Activated CD4-positive, alpha-beta T cell treated with anti-CD3 and anti-CD28 coated beads for 4 hours (primary cell): ENCODE measurements at places on chromosomes 16 and 17.

DNA sequence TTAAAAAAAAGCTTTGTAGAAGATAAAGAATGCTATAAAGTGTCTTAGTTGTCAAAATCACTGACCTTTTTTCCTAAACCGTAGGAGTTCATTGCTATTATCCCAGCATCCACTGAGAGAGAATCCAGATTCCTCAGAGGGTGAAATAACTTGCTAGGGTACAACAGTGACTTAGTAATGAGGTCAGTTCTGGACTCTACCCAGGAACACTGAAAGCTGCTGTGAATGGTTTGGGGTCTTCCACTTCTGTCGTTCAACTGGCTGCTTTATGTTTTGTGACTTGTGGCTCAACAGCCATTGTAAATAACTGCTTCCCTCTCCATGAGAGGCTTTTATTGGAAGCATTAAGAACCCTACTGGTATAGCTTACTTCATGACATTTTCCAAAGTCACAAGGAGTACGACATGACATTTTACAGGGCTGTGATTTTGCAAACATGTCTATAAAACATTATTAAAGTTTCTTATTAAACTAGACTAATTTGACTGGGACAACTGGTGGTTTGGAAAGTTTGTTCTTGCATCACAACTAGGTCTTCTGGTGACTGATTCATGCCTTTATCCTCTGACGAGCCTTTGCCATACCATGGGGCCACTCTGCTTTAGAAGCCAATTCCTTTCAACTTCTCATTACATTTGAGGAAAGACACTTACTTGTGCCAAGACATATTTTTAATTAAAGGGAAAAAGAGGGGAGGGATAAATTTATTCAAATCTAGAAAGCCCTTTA, 92.2 kb upstream of the CDH11 start:
- no peak for DNase-seq

GRCh38 chr17:16922386-16923096, 49.4 kb downstream of the TNFRSF13B start:
- DNase-seq, result no peak

DNA sequence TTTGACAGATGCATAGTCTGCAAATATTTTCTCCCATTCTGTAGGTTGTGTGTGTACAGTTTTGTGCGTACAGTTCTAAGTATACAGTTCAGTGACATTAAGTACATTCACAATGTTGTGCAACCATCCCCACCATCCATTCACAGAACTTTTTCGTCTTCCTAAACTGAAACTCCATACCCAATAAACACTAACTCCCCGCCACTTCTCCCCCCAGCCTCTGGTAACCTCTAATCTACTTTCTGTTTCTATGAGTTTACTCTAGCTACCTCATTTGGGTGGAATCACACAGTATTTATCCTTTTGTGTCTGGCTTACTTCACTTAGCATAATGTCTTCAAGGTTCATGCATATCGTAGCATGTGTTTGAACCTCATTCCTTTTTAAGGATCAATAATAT, 14.3 kb downstream of the PIK3R5 start:
- DNase-seq, result no peak

GRCh38 chr17:44864831-44865230, 17.1 kb downstream of the HIGD1B start:
- DNase-seq, result no peak

DNA sequence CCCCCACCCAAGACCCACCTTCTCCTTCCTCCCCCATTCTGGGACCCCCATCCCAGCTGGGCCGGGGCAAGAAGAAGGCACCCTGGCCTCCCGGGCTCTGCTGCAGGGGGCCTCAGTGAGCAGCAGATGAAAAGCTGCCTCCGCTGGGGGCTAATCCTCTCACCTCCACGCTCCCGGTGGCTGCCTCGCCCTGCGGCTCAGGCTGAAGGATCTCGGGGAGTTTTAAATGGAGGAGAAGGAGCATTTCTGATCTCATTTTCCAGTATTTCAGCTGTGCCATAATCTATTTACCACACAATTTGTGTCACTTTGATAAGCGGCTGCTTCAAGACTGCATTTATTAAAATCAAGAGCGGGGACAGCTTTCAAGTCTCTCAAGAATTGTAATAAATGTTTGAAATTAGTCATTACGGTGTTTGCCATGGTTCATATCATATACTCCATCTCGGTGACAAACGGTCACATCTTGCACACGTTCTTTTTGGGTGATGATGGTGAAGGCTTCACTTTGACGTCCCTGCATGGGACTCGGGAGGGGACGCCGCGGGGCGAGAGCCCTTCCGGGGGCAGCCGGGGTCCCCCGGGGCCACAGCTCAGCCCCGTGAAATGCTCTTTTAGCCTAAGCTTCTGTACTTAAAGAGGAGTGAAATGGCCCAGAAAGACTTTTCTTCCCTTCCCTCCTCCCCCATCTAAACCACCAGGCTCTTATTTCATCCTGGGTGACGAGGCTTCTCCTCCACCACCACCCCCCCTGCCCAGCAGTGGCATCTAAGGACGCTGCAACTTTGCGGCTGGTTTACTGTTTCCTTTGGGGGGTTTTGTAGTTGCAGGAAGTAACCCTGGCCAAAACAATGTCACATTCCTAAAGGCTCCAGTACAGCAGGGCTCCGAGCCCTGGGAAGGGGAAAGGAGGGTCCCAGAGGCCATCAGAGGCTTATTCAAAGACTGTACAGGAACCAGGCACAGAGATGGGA, 313.1 kb upstream of the TNRC6C start:
- DNase-seq, result peak; percentile 36

GRCh38 chr17:79350533-79350932, 260.3 kb downstream of the RBFOX3 start:
- no peak for DNase-seq

DNA sequence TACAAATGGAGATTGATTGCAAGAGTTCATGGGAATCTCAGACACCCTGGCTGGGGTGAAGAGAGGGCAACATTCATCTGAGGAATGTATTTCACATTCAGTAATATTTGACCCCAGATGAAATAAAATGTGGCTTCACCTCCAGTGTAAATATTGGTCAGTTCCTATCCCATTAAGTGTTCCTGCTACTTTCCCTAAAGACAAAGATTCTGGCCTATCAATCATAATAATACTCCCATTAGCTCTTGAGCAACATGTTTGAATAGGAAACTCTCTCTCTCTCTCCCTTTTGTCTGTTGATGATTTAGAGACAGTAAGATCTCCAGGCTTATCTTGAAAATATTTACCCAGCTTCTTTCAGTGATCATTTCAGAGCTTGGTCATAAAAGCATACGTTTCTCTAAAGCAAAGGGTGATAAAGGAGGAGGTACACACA, 70.1 kb downstream of the KCNJ2 start:
- DNase-seq, result no peak

GRCh38 chr17:32275060-32276042, 9.7 kb downstream of the RHBDL3 start:
- no peak for DNase-seq

DNA sequence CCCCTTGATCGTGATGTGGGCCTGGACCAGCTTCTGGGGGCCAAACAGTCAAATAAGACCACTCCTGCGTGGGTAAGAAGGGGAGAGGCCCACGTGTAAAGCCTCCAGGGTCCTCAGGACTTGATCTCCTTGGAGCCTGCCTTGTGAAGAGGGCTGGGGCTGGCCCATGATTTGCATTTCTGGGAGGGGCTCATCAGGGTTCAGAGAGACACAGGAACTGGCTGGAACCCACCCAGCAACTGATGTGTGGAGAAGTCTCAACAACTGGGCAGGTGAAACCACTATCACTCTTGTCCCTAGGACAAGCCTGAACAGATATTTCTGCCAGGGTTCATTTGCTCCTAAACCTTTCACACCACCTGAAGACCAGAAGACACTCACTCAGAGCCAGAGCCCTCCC, 214.7 kb downstream of the ZNF423 start:
- DNase-seq, result no peak

- no peak for DNase-seq
Observed at GRCh38 chr17:19348081-19348650, 14.4 kb downstream of the B9D1 start.

DNA sequence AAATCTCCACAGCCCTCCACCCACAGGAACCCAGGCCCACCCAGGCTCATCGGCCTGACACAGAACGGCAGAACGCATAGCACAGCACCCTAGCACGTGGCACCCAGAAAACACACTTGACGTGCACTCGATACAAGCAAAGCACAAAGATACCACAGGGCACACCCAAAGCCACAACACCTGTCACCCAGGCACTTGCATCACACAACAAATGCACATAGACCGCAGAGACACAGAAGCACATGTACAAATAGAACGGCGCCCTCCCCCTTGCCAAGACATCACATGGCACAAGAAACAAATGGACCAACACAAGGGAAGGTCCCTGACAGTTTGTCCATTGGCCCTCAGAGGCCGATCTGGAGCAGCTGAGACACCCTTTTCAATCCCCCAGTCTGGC, 147.7 kb upstream of the WSCD1 start:
- no peak for DNase-seq

GRCh38 chr16:56343661-56344517, 81.5 kb downstream of the AMFR start:
- DNase-seq, result no peak

DNA sequence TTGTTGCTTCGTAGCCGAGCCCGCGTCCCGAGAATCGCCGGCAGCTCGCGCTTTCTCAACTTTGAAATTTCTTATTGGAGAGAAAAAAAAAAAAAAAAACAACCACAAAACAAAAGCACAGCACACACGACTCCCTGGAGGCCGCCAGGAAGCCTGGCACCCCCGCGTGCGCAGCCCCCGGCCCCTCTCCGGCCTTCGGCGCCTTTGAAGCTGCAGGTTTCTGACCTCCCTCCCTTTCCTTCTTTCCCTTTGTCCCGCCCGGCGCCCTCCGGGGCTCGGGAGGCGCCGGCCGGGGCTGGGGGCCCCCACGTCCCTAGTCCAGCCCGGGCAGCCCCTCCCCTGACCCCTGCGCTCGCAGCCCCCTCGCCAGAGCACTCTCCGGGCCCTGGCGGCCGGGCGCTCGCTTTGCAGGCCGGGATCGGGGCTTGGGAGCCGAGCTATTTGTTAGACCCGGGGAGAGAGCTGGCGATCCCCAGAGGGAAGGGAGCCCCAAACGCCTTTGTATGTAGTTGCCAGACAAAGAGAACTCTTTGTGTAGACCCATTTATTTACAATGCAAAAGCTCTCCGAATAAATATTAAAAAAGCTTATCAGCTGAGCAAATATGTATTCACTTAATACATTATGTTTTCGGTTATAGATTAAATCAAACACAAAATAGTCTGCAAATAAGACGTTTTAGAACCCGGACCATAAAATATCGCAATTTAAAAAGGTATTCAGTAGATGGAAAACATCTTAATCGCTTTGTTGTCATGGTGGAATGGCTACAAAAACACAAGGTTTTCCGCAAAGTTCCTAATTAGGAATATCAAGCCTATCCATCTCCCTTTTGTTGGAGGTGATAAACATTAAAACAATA, 2.3 kb downstream of the BAHCC1 start:
- DNase-seq, result no peak

DNA sequence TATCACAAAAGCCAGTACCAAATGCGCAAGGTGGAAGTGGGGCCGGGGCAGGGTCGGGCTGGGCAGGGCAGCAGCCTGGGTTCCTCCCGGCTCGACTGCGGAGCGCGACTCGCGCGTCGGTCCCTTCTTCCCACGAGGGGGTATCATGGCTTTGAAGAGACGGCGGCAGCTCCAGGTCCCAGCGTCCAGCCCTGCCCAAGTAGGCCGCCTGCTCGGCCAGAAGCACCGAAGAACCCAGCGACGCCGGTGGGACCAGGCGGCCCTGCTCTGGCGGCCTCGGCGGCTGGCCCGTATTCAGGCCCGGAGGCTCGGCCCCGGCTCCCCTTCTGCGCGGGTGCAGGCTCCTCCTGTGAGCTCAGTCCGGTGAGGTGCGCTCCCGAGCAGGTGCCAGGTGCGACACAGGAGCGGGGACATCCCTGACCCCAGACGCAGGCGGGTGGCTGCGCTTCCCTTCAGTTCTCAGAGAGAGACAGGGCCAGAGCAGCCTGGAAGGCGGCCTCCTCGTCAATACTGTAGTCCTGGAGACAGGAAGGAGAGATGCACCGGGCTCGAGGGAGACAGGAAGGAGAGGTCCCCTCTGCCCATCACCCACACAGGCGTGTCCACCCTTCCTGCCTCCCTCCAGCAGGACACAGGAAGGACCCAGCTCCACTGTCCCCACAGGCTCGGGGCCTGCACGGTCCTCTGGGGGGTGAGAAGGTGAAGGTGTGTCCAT, 8.9 kb downstream of the RNF166 start:
- no peak for DNase-seq

GRCh38 chr17:6455321-6455705, 11.1 kb downstream of the PIMREG start:
- peak; percentile 27 for DNase-seq

DNA sequence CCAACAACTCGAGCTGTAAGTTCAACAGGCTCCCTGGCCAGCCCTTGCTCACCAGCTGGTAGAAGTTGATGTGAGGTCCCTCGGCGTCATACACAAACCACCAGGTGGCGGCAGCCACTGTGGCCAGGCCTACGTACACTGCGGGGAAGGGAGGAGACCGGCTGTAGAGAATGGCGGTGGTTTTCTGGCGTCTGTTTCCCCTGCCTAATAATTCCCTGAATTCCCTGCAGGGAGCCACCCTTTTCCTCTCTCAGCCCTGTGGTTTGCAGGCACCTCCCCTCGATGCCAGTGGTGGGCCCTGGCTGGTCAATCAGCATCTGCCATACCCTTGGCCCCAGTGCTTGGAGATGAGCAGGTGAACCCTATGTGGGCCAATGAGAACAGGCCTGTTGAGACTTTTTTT, 18.9 kb upstream of the P2RX1 start:
- DNase-seq, result no peak

DNA sequence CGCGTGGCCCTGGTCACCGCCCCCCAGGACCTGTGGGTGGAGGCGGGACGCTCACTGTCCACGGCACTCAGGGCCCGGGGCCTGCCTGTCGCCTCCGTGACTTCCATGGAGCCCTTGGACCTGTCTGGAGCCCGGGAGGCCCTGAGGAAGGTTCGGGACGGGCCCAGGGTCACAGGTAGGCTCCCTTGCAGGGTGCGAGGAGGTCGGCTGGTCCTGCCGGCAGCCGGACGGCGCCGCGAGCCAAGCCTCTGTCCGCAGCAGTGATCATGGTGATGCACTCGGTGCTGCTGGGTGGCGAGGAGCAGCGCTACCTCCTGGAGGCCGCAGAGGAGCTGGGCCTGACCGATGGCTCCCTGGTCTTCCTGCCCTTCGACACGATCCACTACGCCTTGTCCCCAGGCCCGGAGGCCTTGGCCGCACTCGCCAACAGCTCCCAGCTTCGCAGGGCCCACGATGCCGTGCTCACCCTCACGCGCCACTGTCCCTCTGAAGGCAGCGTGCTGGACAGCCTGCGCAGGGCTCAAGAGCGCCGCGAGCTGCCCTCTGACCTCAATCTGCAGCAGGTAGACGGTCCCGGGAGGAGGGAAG, 1.3 kb downstream of the GUCY2D start:
- no peak for DNase-seq

DNA sequence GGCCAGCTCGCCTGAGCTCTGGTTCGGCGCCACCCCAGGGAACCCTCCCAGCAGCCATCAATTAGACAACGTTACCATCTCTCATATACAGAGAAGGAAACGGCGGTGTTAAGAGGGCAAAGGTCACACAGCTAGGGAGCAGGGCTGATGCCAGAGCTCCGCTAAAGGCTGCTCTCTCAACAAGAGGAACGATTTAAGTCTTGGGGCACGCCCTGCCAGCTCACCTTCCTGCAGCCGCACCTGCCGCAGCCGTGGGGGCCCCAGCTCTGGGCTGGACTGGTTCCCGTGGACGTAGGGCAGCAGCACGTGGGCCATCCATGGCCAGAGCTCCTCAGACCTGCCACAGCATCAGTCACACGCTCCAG, 43.5 kb downstream of the PKD1 start:
- DNase-seq, result no peak

- no peak for DNase-seq
Observed at GRCh38 chr17:64138441-64138840, 8.5 kb upstream of the ERN1 start.

GRCh38 chr16:84086341-84086740, 30.4 kb downstream of the MBTPS1 start:
- DNase-seq, result no peak
